Activated T-helper 1 cell treated with Interleukin-2 at 50 U/mL for 16 hours (primary cell): ENCODE measurements at places on chromosomes 12 and 14.

- DNase-seq, result no peak
Observed at GRCh38 chr12:131371401-131372170, 339.3 kb upstream of the SFSWAP start.

GRCh38 chr12:14129611-14130195 lies 148.3 kb upstream of the GRIN2B start:
- no peak for DNase-seq

GRCh38 chr12:45974171-45974719 lies 16.1 kb downstream of the SCAF11 start:
- DNase-seq, result no peak

GRCh38 chr14:54706769-54707168 lies 139.8 kb downstream of the SAMD4A start:
- DNase-seq, result no peak

DNA sequence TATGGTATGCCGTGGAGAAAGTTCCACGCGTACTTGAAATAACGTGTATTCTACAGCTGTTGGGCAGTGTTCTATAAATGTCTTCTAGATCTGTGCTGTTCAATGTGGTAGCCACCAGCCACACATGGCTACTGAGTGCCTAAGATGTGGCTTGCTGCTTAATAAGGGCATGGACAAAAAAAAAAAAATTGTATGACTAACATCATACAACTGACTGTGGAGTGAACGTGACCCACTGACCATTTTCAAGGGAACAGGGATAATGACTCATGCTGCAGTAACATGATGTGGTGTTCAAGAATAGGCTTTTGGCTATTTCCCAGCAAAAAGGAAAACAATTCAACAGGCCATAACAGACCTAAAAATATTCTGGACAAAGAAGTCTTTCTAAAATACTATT lies 13.0 kb downstream of the ATG14 start:
- DNase-seq, result no peak

DNA sequence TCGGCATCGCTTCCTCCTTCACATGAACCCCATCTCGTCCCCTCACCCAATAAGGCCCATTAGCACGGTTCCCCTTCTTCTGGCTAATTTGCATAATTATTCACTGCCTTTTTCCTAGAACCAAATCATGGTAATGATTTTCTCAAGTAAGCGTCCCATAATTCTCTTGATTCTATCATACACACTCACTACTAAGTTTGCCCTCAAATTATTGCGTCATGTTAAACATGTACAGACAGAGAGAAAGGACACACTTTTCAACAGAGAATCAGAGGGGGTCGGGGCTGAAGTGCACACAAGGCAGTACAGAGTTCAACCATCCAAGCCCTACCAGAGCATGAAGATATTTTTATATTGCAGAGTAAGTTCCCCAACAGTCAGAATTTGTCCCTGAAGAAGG lies 256.6 kb downstream of the FOXN3 start:
- DNase-seq, result no peak

DNA sequence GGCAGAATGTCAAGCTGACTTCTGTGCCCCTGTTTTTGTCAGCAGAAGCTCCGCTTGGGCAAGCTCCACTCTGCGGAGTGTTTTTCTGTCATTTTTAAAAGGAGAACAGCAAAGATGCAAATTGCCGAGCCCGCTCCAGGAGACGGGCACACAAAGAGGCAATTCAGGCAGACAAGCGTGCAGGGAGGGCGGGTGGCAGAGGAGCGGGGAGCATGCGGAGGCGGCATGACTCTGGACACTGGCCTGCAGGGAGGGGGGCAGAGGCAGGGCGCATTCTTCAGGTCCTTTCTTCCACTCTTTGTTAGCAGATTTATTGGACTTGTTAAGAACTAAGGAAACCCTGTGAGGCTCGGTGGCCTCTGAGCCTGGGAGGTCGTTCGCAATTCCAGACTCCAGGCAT lies 187.3 kb upstream of the RMST start:
- DNase-seq, result no peak

GRCh38 chr12:54053751-54054741 lies at the start of gene HOXC4:
Gene HOXC4 (plus strand): TSS chr12:54053835. CDS start chr12:54053923, 88 bp downstream.
- DNase-seq, result no peak

- DNase-seq, result no peak
Observed at GRCh38 chr12:24854908-24855307, 94.0 kb downstream of the BCAT1 start.

- DNase-seq, result no peak
Observed at GRCh38 chr12:64716371-64716770, 42.8 kb downstream of the GNS start.

- no peak for DNase-seq
Observed at GRCh38 chr12:11642785-11643184, 6.7 kb upstream of the ETV6 start.

- DNase-seq, result no peak
Observed at GRCh38 chr14:89258728-89259273, 158.2 kb downstream of the FOXN3 start.
